ENCODE measurements at places on chromosomes 12 and 14. TPM values are rescaled to one million over a fixed set of nuclear protein-coding genes. Genes with fewer than 3 reads are reported as not detected.
A peak's percentile ranks its signal among the peaks of the same experiment; 100 is the strongest.

GRCh38 chr14:60215127-60215444 lies 33.9 kb upstream of the PPM1A start:
- no peak for DNase-seq

DNA sequence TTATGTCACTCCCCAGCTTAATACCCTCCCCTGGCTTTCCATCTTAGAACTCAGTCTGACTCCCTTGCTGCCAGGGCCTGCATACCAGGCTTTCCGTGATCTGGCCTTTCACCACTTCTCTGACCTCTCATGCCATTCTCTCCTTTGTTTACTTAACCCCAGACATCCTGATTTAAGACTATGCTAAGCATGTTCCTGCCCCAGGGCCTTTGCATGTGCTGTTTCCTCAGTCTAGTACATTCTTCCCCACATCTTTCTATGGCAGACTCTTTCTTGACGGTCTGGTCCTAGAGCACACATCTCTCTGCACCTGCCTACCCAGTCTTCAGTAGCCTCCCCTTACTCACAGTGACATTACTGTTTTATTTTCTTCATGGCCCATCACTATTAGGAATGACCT lies 42.2 kb downstream of the PLXNC1 start:
- no peak for DNase-seq

DNA sequence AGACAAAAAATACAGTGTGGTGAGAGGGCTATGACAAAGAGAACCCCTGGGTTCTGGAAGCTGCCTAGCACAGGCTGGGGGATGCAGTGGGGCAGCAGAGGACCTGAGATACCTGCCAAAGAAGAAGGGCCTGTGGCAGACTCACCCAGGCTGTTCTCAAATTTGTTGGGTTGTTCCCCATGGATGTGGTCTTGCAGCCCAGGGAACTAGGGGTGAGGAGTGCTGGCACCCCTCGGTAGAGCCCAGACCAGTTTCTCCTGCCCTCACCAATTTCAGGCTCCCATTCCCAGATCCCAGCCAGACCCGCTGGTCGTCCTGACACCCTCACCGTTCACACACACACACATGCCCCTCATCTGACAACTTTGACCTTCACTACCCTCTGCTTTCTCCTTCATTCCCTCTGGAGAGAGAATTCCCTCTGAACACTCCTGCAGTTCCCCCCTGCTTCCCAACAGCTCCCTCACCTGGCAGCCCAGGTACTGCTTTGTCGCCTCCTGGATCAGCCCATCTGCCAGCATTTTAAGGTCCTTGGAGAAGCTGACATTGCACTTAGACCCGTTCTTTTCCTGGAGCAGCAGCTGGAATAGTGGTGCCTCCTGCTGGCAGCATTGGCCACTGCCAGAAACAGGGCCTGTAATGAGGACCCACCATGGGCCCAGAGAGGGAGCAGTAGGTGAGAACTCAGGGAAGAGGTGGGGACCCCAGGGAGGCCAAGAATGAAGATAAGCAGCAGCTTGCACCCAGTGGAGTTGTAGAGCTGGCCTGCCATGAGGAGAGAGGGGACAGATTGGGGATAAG lies 5.9 kb upstream of the GDF11 start:
- DNase-seq: peak; percentile 83

DNA sequence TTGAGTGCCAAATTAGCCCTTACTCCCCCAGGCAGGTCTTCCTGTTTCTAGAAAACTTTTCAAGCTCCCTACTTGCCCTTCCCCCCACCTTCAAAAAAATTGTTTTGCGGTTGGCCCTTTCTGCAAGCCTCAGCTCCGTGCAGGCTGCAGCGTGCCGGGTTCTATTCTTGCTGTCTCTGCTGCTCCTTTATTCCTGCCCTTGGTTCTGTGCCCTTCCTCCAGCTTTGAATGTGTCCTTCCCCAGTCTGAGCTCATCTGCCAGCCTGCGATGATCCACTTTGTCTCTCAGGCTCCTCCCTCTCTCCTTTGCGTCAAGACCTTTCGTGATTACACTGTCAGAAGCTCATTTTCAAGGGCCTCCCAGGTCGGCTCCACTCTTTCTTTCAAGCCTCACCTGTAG lies 98.6 kb downstream of the IRF2BPL start:
- DNase-seq: peak; percentile 82

DNA sequence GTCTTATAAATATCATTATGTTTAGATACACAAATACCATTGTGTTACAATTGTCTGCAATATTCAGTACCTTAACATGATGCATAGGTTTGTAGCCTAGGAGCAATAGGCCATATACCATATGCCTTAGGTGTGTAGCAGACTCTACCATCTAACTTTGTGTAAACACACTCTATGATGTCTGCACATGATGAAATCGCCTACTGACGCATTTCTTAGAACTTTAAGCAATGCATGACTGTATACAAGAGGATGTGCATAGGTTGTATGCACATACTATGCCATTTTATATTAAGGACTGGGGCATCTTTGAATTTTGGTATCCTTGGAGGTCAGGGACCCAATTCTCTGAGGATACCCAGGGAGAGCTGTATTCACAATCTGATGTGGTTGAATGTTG lies 10.1 kb upstream of the BTG1 start:
- DNase-seq: no peak

GRCh38 chr12:65649126-65649525 lies 175.2 kb upstream of the HMGA2 start:
- no peak for DNase-seq

DNA sequence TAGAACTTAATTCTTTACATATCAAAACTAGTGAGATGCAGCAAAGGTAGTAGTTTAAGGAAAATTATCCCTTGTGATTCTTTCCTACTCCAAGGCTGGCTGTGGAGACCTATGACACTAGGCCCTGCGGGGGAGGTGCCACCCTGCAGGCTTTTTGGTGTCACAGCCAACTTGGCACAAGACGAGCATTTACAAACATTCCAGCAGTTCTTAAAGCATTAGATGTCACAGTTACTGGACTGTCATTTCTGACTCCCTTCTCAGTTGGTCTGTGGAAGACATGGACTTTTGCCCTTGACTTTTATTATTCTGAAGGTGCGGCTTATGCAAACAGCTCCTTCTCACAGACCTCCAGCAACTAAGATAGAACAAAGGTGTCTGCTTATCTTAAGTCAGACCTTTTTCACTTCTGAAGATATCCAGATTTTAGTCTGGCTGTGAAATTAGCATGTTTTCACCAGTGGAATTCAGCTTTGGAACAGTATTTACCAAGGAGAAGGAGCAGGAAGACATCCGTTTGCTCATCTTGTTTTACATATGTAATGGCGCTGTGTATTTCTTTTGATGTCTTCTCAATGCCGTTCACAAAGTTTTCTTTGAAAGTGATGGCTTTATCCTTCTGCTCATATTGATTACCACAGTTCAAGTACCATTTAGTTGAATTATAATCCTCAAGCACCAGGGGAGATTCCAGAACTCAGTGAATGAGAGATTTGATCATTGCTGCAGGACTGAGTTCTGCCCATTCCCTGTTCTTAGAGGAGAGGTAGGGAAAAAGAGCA lies 17.9 kb downstream of the SRGAP1 start:
- DNase-seq: no peak

GRCh38 chr12:26157001-26157400 lies 32.2 kb upstream of the BHLHE41 start:
- DNase-seq: no peak

GRCh38 chr12:4809013-4809448 lies 88.8 kb downstream of the GALNT8 start:
- DNase-seq: peak; percentile 68

- no peak for DNase-seq
Observed at GRCh38 chr12:79055926-79056674, 191.5 kb downstream of the SYT1 start.

DNA sequence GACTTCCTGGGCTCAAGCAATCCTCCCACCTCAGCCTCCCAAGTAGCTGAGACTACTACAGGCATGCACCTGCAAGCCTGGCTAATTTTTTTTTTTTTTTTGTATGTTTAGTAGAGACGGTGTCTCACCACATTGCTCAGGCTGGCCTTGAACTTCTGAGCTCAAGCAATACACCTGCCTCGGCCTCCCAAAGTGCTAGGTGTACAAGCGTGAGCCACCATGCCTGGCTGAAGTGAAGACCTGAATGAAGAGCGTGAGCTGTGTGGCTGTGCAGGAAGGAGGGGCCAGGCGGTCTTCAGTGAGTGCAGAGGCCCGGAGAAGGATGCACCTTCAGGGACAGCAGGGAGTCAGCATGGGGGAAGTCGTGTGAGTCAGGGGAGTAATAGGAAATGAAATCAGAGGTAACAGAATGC lies 14.9 kb upstream of the NFKBIA start:
- no peak for DNase-seq

DNA sequence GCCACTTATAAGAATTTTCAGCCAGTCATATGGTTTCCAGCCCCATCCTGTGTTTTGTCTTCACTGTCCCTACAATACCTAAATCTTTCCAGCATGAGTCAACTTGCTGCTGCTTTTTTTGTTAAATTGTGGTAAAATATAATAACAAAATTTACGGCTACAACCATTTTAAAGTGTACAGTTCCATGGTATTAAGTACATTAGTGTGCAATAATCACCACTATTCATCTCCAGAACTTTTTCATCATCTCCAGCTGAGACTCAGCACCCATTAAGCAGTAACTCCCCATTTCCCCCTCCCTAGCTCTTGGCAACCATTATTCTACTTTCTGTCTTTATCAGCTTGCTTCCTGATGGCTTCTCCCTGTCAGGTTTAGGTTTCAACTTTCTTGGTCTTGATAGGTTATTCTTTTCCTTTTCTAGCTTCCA lies 39.1 kb downstream of the FRS2 start:
- no peak for DNase-seq

- DNase-seq: no peak
Observed at GRCh38 chr14:105204206-105204930, 23.3 kb upstream of the NUDT14 start.

GRCh38 chr12:1073652-1074051 lies 82.6 kb downstream of the ERC1 start:
- DNase-seq: no peak

Gene FBXO34
- 18.2 TPM for total RNA-seq

Gene MYF6
- not detected for total RNA-seq

Gene GUCY2C
- not detected for total RNA-seq

Gene NABP2
- total RNA-seq: 30.2 TPM

Gene RFLNA
- not detected for total RNA-seq

Gene CCDC177
- not detected for total RNA-seq

Gene TMTC1
- total RNA-seq: 71.8 TPM
